ENCODE measurements at places on chromosomes 16 and 17. TPM values are rescaled to one million over a fixed set of nuclear protein-coding genes. Genes with fewer than 3 reads are reported as not detected.

GRCh38 chr17:31788956-31789355 is 70.1 kb downstream of the COPRS start:
- no peaks in the 10 kb centered on the region for H3K27me3 ChIP-seq
- peaks cover 10% of the 10 kb centered on the region for H3K4me1 ChIP-seq
- H3K27ac ChIP-seq = no peak overlapping the region
- H3K4me3 ChIP-seq = no peak overlapping the region
- no peaks in the 10 kb centered on the region for H3K36me3 ChIP-seq

GRCh38 chr17:16913463-16913862 is 58.5 kb downstream of the TNFRSF13B start:
- no peak overlapping the region for H3K4me3 ChIP-seq
- peaks cover 11% of the 10 kb centered on the region for H3K4me1 ChIP-seq
- no peak for DNase-seq
- H3K36me3 ChIP-seq = no peaks in the 10 kb centered on the region
- H3K27ac ChIP-seq = no peak overlapping the region

DNA sequence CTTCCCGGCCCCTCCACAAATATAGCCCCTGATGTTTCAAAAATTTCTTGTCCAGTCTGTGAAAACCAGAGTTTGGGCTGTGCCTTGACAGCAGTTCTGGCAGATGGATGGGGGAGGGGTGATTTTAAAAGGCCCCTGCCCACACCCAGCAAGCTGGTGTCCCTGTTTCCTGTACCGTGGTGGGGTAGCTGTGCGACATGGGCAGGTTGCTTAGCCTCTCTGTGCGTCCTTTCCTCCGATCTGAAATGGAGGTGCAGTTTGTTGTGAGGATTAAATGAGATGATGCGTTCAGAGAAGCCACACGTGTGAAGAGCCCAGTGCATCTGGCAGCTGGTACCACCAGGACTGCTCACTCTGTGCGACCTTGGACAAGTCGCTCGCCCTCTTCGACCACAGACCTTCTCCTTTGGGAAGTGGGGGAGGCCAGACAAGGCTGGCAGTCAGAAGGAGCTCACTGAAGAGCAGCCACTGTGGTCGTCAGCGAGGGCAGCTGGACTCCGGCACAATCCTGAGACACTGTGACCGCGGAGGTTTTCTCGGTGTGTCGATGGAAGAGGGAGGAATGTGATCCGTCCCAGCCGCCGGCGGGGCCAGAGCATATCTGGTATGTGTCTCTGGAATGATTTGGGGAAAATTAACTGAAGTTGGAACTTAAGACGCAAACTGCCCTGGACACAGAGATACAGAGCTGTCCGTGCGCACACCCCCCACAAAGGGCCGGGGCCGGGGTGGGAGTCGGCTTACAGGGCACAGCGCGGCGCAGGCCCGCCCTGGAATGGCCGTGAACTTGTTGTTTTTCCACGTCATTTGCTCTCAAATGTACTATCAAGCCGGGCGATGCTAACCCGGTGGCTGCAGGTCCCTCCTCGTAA is 721 bp upstream of the WFIKKN2 start:
- H3K27ac ChIP-seq = no peak overlapping the region
- no peaks in the 10 kb centered on the region for H3K36me3 ChIP-seq
- no peaks in the 10 kb centered on the region for H3K27me3 ChIP-seq

GRCh38 chr17:3973495-3974137 is 9.4 kb upstream of the ATP2A3 start:
- no peak overlapping the region for H3K4me3 ChIP-seq
- no peaks in the 10 kb centered on the region for H3K36me3 ChIP-seq
- H3K27ac ChIP-seq = no peak overlapping the region
- H3K4me1 ChIP-seq = no peaks in the 10 kb centered on the region
- DNase-seq = no peak
- no peaks in the 10 kb centered on the region for H3K27me3 ChIP-seq

Gene TSNAXIP1
- total RNA-seq = 1.2 TPM

Measured in HCT116 (cell line).